ENCODE measurements at places on chromosomes 7 and 10.

GRCh38 chr10:130998046-130998435 is 313.5 kb downstream of the TCERG1L start:
- no peak for DNase-seq

DNA sequence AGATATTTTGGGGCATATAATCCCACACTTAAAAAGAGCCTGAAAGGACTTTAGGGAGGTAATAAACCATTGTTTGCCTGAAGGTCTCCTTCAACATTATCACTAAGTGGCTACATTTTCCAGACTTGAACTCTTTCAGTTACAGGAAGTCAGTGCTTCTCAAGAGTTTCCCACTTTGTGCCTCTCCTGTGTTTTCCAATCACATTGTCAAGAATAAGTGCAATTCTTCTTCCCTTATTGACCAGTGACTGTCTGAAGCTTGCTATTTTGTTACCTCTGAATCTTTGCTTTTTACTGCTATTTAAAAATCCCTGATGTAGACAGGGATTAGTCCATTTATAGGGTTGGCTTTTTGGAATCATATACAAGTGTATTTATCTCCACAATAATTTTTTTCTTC is 346.7 kb upstream of the ANKRD30A start:
- DNase-seq = no peak

DNA sequence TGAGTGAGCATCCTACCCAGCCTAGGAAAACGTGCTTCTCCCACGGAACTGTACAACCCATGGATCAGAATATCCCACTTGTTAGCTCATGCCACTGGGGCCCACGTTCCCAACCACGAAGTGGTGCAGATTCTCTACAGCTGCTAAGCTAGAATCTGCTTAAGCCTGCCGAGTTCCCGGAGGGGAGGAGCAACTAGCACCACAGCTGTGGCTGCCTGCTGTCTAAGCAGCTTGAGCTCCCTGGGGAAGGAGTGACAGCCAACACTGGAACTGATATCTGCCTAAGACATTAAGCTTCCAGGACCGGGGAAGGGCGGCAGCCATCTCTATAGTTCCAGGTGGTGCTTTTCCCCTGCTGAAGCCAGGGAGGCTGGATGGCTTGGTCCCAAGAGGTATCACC is 334.7 kb upstream of the CHRM2 start:
- DNase-seq = no peak

- no peak for DNase-seq
Measured at GRCh38 chr7:67407392-67408071, 410.9 kb downstream of the TYW1 start.

DNA sequence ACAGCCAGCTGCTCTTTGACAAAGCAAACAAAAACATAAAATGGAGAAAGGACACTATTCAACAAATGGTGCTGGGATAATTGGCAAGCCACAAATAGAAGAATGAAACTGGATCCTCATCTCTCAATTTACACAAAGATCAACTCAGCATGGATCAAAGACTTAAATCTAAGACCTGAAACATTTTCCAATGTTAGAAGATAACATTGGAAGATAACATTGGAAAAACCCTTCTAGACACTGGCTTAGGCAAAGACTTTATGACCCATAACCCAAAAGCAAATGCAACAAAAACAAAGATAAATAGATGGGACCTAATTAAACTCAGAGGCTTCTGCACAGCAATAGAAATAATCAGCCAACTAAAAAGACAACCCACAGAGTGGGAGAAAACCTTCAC is 425.7 kb upstream of the SEMA3D start:
- DNase-seq = no peak

DNA sequence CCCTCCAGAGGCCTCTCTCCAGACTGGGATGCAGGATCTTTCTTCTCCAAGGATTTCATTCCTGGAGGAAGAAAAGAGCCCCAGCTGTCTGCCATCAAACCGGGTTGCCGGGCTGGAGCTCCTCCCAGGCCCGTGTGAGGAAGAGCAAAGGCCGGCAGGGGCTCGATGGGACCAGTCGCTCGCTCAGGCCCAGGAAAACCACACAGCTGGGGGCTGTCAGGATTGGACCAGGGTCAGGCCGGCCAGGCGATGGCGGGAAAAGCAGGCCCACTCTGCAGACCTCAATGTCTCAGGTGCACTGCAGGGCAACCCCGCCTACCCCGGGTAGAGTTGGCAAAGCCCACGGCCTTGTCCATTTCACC is 98.1 kb upstream of the DNAAF5 start:
- no peak for DNase-seq

DNA sequence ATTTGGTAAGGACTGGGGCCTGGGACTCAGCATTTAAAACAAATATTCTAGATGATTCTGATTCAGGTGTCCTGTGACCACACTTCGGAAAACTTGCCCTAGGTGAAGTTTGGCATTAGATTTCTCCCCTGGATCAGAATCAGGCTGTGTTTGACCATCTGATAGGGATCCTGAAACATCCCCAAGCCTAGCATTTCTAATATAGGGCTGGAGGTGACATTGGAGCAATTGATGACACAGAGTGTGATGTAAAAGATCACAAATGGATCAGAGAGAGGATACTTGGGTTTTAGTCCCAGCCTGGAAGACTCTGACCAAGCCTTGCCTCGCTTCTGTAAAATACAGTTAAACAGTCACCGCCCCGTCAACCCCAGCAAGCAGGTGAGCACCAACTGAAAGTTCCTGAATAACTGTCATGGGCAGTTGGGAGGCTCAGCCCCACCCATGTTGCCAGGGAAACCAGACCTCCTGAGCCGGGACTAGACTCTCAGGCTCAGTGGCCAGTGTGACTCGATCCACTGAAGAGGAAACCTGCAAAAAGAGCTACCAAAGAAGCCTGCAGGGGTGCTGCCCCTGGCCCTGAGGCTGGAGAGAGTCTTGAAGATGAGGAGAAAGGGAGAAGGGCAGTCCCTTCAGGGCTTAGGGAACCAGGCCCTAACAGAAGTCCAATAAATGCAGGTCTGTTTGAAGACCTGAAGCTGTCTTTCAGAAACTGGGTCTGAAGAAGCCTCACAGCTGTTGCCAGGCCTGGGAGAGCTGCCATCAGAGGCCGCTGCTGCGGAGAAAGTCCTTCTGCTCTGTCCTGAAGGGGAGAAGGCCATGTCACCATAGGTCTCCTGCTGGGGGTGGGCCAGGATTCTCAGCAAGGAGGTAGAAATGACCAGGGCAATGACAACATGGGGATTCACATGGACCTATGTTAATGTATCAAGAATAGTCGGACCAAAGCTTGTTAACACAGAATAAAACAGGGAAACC is 126.1 kb upstream of the KCNMA1 start:
- DNase-seq = no peak

DNA sequence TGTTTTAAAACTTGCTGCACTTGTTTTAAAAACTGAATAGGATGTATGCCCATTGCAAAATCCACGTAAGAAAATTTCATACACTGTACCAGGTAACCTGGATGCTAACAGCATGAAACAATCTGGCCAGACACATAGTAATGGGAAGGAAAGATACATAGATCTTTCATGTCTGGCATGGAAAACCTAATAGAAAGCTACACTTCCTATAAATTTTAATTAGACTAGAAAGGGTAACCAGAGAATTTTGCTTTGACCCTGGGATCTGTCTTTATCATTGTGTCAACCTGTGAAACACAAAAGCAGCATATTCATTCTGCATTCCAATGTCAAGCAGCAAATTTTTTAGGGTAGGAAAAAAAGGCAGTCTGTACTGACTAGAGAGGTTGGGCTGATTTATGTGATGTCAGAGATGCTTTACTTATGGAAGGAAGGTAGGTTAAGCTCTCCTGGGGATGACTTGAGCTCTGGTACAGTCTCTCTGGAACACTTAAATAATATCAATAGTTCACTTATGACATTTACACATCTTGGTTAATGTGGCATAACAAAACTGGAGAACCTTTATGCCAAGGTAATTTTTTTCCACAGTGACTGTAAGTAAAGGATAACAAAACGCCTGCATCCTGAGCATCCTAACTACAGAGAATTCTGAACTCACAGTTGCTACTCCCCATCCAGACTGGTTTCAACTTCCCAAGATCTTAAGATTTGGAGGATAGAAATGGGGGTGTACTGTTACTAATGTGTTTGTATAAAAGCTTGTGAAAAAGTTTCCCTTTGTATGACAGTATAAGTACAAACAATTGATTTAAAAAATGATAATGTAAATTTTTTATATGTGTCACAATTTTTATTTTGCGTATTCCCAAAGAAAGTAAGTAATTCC is 44.7 kb downstream of the DOCK4 start:
- no peak for DNase-seq

- DNase-seq = no peak
Measured at GRCh38 chr7:151645311-151645710, 125.6 kb upstream of the RHEB start.

GRCh38 chr7:25391295-25391861 is 163.1 kb upstream of the NPVF start:
- peak; percentile 38 for DNase-seq
